ENCODE measurements at places on chromosomes 4 and X.

- no peak for DNase-seq
Measured at GRCh38 chr4:116357758-116358157, 727.6 kb downstream of the TRAM1L1 start.

DNA sequence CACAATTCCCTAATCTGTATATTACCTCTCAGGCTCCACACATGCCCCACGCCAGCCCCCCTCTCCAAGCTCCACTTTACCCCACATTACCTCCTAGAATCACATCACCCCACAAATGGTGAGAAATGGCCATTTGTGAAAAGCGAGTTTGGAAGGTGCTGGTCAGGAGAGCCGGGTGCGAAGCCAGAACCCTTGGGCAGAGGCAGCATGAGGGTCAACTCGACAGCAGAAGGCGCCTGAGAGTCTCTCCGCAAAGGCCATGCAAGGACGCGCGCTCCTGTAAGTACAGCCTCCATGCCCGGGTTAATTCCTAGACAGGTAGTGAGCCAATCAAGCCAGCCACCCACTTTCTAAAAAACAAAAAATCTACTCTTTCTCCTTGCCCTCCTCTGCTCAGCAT is 42.4 kb downstream of the RHOXF2 start:
- no peak for DNase-seq

- DNase-seq, result no peak
Measured at GRCh38 chr4:79298484-79298883, 27.4 kb downstream of the NAA11 start.

DNA sequence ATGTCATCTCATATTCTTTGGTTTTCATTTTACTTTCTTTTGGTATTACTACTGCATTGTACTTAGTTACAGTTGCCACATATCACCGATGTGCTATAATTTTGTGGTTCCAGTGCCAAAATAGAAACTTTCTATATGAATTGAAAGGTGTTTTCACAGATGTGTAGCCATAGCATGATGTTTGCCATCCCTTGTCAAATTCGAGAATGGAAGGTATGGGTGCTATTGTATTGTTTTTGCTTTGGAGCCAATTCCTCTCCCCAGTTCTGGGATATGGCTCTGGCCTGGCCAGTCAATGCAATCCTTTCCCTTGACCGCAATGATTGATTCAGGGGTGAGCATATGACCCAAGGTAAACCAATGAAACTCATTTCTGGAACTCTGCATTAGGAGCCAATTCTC is 86.2 kb upstream of the RPS6KA3 start:
- no peak for DNase-seq

DNA sequence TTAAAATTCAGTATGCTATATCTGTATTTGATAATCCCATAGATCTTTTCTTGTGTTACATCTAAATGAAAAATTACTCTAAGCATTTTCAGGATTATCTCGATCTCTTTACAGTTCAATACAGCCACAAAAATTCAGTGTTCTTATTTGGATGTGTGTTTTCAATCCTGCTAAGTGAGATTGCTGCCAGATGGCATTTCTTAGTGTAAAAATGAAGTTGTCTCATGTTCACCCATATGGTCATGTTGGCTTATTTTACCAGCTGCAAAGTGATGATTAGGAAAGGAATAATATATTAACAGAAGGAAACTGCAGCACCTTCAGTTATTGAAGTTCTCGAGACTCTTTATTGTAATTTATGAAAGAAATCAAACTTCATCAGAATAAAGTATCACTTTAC is 12.1 kb upstream of the FAM47A start:
- no peak for DNase-seq

DNA sequence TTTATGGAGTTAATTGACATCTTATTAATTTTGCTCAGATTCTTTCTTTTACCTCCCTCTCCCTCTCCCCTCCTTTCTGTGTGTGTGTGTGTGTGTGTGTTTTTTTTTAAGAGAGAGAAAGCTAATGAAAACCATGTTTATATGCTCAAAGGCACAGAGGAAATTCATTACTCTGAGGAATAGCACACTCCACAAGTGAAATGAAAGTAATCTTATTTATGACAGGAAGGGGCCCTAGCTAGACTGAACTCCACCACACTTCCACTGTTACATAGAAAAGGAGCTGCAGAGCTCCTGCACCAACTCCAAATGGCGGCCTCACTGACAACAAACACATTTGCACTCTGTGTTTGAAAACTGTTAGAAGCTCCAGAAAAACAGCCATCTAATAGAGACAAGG is 150.6 kb downstream of the RASL11B start:
- peak; percentile 27 for DNase-seq

GRCh38 chr4:14848229-14848628 is 154.1 kb upstream of the CPEB2 start:
- DNase-seq, result no peak

- DNase-seq, result no peak
Measured at GRCh38 chrX:83771664-83772063, 89.3 kb upstream of the CYLC1 start.

GRCh38 chr4:40552536-40552935 is 77.1 kb downstream of the RBM47 start:
- no peak for DNase-seq

- no peak for DNase-seq
Measured at GRCh38 chr4:14178421-14178820, 550.9 kb upstream of the BOD1L1 start.

- DNase-seq, result no peak
Measured at GRCh38 chr4:184167576-184167975, 50.1 kb downstream of the ENPP6 start.

GRCh38 chr4:155681886-155682285 is 15.2 kb downstream of the GUCY1A1 start:
- DNase-seq, result no peak

GRCh38 chrX:137432609-137433008 is 133.3 kb upstream of the ZIC3 start:
- no peak for DNase-seq

DNA sequence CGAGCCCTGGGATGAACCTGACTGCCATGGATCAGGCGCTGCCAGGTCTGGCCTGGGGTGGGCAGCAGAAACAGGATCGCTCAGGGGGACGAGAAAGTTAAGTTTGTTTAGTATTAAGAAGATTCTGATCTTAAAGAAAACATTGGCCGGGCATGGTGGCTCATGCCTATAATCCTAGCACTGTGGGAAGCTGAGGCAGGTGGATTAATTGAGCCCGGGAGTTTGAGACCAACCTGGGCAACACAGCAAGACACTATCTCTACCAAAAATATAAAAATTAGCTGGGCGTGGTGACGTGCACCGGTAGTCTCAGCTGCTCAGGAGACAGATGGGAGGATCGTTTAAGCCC is 696 bp upstream of the FLNA start:
- no peak for DNase-seq

DNA sequence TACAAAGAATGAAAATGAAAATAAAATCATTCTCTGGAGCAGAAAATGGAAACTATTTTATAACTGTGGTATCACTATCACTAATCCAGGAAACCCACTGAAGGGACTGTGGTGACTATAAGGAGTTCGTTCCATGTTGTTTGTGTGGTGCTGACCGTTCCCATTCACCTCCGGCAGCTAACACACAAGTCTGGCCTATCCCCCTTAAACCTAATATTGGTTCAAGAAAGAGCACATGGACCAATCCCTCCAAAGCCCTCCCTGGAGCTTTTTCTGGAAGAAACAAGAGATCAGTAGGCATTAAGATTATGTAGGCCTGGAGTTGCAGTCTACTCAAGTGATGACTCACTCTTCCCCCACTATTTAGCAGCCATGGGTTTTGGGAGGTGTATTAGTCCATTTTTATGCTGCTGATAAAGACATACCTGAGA is 25.9 kb upstream of the FAM241A start:
- DNase-seq, result no peak

- no peak for DNase-seq
Measured at GRCh38 chrX:132272826-132273225, 53.6 kb upstream of the RAP2C start.

- DNase-seq, result no peak
Measured at GRCh38 chr4:30720021-30720660, at the start of gene PCDH7. PCDH7 (plus strand) TSS chr4:30720369; CDS start chr4:30721423, 1,054 bp downstream.

DNA sequence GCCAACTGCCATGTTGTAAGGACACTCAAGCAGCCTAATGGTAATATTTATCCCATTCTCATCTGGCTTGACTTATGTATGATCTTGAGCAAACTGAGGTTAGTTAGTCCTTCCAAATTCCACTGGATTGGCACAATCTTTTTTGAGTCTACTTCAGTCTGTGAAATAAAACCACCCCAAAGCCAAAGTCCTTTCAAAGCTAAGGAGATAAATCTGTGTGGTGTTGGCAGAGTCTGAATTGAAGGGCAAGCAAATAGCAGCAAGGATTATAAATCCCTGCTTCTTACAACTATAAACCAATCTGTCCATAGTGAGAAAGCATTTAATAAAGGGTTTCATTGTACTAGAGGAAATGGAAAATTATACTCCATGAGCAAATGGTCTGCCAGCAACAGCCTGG is 233.9 kb upstream of the GLRA2 start:
- no peak for DNase-seq

DNA sequence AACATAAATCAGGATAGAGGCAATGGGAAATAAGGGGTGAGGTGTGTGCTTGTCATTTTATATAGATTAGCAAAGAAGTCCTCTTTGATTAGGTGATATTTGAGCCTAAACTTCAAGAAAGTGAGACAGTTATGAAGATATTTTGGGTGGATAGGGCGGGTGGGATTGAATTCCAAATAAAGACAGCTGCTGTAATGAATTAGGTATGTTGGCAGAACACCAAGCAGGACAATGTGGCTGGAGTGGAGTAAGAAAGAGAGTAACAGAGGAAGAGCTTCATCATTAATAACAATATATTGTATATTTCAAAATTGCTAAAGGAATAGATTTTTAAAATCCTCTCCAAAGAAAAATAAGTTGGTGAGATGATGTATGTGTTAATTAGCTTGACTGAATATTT is 91.0 kb upstream of the CENPE start:
- no peak for DNase-seq

GRCh38 chr4:142614621-142615323 is 231.3 kb downstream of the INPP4B start:
- peak; percentile 29 for DNase-seq

GRCh38 chrX:113726009-113726408 is 857.9 kb upstream of the HTR2C start:
- DNase-seq, result no peak

- no peak for DNase-seq
Measured at GRCh38 chr4:68249434-68249833, 3.9 kb upstream of the TMPRSS11B start.

- no peak for DNase-seq
Measured at GRCh38 chrX:103201041-103201440, 13.9 kb upstream of the BEX4 start.

DNA sequence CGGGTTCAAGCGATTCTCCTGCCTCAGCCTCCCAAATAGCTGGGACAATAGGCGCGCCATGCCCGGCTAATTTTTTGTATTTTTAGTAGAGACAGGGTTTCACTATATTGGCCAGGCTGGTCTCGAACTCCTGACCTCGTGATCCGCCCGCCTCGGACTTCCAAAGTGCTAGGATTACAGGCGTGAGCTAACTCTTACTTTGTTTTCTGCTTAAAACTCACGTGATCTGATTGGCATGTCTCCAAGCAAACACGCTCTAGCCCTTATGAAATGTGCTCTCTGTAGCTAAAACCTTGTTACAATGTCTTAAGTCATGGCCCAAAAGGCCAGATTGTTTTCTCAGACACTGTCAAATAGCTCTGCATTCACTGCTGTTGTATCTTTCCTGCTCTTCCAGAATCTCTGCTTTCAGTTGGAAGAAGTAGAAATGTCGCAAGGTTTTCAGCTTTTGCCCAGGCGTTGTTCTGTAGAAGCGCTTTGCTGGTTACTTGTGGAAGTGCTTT is 39.7 kb upstream of the OGT start:
- DNase-seq, result no peak

Measured in GM04504 (cell line).